Suppressor macrophage treated with lipopolysaccharide for 4 hours (primary cell): ENCODE measurements at places on chromosomes 7 and 10.

DNA sequence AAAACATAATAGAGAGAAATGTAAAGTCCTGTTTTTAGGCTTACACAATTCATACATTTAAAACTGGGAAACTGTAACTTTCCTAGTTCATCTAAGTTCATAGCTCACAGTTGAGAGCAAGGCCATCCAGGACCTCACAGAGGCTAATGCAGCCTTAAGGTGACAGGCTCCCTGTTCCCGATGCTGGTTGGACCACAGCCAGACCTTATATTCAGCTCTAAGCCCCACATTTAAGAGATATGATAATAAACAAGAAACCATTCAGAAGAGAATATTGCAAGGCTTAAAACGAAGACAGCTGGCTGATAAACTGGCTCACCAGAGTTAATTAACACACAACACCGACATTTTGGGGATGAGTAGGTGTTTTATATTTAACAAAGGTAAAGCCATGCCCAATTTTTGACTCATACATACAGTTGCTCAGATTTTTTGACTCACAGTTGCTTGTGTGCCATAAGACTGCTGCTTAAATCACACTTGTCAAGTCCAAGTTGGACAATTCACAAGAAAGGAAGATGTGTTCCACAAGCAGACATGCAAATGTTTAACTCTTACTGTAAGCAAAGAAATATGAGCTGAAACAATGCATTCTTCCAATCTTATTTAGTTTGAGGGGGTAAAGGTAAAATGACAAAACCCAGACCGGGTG, 41.1 kb upstream of the TMEM213 start:
- DNase-seq, result no peak

DNA sequence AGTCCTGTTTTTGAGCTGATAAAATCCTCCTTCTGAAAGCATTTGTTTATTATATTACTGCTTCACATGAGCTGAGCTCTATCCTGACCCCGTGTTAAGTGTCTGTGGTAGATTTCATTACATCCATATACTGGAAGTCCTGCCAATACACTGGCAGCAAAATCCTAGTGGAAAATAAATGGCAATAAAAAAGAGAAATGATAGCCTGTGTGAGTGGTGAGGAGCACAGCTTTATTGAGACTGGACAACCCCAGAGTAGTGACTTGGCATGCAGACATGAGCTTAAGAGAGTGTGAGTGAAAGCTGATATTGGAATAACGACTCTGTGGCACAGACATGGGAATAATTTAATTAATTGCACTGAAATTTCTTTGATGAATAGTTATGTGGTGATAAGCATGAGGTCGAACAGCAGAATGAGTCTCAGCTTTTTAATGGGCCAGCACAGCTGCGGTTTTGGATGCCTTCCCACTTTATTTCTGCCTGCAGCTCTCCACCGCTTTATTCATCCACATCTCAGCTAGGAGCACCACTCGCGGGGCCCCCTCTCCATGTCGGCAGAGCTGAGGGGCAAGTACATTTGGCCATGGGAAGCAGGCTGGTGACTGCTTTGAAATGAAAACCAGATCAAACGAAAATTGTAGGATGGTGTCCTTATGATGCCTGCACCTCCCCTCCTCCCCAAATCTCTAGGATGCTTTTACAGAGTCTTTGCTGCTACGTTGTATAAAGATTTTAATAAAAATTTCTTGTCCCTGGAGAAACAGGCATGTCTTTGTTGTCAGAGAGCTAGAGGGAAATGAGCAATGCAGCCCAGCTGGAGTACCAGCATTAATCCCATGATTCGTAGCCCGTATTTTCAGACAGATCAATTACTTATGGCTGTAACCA, 494.3 kb downstream of the AUTS2 start:
- DNase-seq, result no peak

DNA sequence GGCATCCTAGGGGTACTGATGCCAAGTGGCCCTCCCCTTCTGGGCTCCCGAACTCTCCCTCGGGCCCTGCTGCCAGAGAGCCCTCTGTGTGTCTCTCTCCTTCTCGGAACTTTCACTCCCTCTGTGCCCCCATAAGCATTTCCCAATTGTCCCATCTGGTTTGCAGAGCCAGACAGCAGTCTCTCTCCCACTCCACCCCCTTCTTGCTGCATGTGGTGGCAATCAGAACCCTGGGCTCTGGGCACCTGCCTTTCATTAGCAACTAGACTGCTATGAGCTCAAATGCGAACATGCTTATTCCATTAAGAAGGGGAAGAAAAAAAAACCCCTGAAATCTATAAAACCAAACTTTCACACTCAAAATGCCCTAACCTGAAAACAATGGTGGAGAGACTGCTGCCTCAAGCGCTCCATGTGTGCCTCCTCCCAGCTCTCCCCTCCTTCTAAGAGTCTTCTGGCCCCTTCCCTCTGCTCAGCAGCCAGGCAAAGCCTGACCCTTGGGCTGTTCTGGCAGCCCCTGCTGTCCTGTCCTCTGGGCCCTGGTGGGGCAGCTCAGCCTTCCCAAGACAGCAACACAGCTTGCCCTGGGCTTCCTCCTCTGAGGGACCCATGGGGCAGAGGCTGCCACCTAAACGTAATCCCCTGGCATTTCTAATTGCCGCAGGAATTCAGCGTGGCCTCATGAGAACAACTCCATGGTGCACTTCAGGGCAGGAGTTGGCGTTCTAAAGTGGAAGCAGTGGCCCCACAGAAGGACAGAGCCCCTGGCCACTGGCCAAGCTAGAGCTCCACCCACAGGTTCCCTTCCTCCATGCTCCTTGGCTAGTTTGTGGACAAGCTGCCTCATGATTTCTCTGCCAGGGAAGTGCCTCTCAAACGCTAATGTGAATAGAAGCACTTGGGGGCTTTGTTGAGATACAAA, 415.4 kb downstream of the PLXNA4 start:
- DNase-seq, result no peak

DNA sequence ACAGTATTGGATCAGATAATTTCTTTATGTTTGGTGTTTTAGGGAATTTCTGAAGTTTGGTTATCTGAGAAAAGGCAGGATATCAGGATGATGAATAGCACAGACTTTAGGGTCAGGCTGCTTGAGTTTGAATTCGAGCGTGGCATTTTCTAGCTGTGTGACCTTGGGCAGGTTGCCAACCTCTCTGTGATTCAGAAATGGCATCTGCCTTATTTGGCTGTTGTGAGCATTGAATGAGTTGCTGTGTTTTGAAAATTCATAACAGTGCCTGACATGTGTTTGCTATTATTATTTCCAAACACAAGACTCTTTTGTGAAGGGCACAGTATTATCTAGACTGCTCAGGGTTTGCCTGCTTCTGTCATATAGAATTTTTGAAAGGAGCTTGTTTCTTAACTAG, 66.9 kb downstream of the NXPH1 start:
- DNase-seq, result no peak

GRCh38 chr7:29090836-29091601, 55.3 kb downstream of the CPVL start:
- DNase-seq, result no peak
